ENCODE measurements at places on chromosomes 1 and 21.

DNA sequence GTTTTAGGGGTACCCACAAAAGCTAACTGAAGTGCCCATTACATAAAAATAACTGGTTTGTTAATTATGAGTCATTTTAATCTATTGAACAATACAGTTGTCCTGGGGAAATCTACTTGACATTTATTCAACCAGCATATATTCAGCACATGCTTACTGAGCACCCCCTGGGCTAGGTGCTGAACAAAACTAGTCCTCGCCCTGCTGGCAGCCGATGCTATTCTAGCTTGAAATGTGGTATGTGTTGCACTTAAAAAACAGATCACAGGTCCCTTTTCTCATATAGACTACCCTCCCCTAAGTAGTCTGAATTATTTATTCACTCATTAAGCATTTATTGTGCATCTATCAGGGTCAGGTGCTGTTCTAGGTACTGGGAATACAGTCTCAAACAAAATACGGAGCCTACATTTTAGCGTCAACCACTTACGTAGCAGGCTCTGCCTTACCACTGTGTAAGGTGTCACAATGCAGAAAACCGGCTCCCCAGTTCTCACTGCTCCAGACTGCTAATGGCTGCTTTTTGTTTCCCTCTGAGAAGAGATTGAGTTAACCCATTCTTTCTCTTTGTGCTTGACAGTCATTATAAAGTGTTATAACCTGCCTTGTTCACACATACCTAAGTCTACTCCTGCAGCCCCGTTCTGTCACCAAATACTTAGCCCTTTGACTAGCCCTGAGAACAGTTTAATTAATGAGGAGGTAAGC lies 57.1 kb downstream of the ADCY10 start:
- DNase-seq: no peak

DNA sequence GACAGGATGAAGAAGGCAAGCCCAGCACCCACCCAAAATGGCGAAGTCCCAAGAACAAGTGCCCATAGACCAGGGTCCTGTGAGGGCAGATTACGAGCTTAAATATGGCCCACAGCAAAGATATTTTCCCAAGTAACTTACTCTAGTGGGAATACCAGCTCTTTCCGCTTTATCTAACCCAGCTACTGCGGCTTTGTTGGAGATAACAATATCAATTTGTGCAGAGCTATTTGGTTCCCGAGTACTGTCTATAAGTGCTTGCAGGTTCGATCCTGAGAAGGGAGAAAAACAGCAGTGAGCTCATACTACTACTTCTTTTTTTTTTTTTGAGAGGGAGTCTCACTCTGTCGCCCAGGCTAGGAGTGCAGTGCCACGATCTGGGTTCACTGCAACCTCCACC lies 14.3 kb upstream of the DNAJC28 start:
- DNase-seq: no peak

- DNase-seq: no peak
These were observed 87.9 kb downstream of the ZZZ3 start for GRCh38 chr1:77594366-77595112.

GRCh38 chr1:14660801-14661200 lies 62.3 kb downstream of the KAZN start:
- DNase-seq: no peak

- DNase-seq: no peak
These were observed 6.8 kb upstream of the ALDH4A1 start for GRCh38 chr1:18908911-18909771.

GRCh38 chr1:13798120-13798519 lies 98.1 kb downstream of the PRDM2 start:
- DNase-seq: no peak

- DNase-seq: peak; percentile 4
These were observed 113.2 kb downstream of the LRRC53 start for GRCh38 chr1:74399249-74399648.

DNA sequence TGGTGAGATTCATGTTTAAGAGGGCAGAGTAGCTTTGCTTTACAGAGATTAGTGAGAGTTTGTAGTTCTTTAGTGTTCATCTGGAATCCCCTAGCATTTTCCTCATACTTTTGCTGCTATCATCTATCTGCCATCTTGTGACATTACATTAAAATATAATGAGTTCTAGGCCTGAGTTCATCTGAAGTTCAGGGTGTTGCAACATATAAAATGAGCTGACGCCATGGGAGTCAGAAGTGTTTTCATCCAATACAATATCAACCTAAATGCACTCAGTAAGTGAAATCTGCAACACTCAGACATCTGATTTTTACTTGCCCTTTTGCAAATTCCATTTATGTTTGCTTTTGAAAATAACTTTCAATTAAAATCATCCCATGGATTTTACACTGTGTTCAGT lies 153.8 kb downstream of the NTNG1 start:
- DNase-seq: no peak

DNA sequence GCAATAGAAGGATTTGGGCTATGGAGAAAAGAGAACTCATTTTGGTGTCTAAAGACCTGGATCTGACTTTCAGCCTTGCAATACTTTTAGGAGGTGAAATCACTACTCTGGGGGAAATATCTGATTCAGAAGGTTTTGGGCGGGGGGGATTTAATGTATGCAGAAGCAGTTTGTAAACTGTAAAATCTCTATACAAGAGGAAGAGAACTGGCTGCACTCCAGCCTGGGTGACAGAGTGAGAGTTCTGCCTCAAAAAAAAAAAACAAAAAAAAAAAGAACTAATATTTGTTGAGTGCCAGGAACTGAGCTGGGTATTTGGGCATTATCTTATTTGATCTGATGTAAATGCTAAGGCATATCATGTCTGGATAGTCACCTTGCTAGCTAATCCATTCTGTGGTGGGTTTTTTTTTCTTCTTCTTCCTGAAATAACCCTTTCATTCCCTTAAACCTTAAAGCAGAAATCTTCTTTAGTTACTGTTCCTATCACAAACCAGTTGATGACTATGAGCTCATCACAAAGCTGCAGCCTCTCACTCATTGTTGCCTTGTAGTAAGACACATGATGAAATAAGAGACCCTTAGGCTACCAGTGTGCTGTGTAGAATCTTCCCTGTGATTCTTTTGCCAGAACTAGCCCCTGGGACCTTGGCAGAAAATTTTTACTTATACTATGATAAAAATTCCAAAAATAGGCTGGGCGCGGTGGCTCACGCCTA lies 35.6 kb upstream of the SLC16A1 start:
- DNase-seq: no peak

Data from activated CD4-positive, alpha-beta T cell treated with anti-CD3 and anti-CD28 coated beads, Interleukin-10, Interleukin-2, amounts not matched to agents 100 ng/mL and 50 ng/mL, durations not matched to agents 16 hours and 8 hours (primary cell).